ENCODE measurements at places on chromosomes 3 and 15.

DNA sequence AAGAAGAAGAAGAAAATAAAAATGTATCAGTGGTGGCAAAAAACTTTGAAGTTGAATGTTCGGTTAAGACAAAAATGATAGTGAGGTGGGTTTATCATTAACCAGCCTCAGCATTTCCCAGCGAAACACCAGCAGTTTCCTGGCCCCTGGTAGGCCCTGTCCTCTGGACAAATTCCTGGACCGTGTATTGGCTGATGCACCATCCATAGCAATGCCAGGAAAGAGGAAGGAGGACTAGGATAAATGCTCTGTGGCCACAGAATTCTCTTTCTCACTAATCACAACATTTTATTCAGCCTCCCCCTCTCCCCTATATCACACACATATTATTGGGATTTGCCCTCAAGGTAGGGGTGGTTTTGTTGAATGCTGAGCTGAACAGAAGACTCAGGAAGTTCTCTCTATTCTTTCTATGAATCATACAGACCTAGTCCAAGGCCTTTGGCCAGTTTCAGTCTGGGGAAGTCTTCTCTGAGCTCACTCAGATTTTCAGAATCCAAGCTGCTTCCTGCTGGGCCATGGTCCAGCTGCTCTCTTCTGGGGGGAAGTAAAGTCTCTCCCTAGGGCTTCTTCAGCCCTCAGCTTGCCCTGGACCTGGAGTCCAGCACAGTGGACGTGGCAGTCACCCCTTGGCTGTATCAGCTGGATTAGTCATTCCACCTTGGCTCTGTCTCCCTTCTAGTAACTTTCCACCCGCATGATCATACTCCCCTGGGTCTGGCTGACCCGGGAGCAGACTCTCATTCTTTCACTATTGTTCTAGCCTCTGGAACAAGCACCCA lies 27.6 kb downstream of the SLC28A1 start:
- DNase-seq = no peak

- DNase-seq = no peak
Observed at GRCh38 chr3:185460719-185461350, 38.0 kb downstream of the TMEM41A start.

DNA sequence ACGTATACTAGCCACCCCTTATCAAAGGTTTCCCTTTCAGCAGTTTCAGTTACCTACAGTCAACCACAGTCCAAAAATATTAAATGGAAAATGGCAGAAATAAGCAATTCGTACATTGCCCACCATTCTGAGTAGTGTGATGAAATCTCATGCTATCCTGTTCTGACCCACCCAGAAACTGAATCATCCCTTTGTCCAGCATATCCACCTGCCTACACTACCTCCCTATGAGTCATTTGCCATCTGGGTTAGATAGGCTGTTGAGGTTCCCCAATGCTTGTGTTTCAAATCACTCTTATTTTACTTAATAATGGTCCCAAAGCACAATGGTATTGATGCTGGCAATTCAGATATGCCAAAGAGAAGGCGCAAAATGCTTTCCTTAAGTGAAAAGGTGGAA lies 15.3 kb upstream of the PHC3 start:
- DNase-seq = no peak

DNA sequence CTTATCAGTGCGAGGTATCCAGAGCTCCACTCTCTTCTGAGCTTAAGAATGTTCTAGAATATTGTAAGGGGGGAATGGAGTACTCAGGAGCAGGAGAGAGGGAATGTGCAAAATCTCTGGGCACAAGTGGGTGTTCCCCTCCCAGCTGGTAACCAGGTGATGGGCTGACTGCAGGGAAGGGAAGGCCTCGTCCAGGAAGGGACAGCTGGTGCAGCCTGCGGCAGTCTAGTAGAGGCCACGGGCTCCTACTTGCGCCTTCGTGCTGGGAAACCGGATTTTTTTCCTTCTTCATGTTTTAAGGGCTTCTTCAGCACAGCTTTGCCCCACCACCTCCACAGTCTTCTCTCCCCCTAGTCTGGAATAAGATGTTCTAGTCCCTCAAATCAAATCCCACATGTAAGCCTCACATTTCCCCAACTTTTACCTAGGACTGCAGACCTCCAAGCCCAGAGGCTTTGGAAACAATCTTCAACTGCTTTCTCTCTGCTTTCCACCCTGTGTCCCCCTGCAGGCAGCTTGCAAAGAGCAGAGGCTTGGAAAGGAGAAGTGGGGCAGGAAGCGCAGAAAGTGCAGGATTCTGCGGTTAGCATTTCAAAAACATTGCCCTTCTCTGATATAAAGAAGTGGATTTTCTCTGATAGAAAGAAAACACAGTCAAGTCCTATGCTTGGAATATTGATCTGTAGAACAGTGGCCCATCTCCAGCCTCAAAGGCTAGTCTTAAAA lies 11.9 kb upstream of the CGNL1 start:
- peak; percentile 52 for DNase-seq

- no peak for DNase-seq
Observed at GRCh38 chr15:75454471-75455378, 3.2 kb upstream of the SIN3A start.

GRCh38 chr3:197365586-197365985 lies 67.2 kb upstream of the DLG1 start:
- no peak for DNase-seq
